Fibroblast of lung (primary cell): ENCODE measurements at places on chromosomes 5 and 9.

GRCh38 chr9:3385871-3386270 is 139.9 kb downstream of the RFX3 start:
- no peak for DNase-seq

- no peak for DNase-seq
Measured at GRCh38 chr9:129828051-129828450, 4.1 kb upstream of the TOR1A start.

GRCh38 chr9:72478966-72479365 is 42.4 kb upstream of the TMC1 start:
- peak; percentile 71 for DNase-seq

GRCh38 chr5:98069876-98070512 is 703.5 kb upstream of the RGMB start:
- peak; percentile 35 for DNase-seq

DNA sequence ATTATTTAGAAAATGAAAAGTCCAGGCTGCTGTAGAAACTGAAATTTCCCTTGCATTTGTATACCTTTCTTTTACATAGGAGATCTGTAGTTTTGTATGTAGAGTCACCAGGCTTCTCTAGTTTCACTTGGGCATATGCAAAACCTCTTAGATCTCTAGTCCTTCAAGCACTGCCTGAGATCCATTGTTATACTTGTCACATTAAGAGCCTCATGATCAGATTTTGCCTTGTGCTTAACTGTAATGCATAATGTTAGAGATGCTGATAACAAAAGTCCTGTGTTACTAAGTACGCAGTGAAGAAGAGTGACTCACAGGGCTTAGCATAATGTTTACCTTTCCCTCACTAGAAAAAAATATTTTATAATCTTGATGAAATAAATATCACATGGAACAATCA is 250.2 kb downstream of the CYLC2 start:
- DNase-seq = no peak

- DNase-seq = no peak
Measured at GRCh38 chr5:84385705-84386104, 1.0 kb upstream of the EDIL3 start.

DNA sequence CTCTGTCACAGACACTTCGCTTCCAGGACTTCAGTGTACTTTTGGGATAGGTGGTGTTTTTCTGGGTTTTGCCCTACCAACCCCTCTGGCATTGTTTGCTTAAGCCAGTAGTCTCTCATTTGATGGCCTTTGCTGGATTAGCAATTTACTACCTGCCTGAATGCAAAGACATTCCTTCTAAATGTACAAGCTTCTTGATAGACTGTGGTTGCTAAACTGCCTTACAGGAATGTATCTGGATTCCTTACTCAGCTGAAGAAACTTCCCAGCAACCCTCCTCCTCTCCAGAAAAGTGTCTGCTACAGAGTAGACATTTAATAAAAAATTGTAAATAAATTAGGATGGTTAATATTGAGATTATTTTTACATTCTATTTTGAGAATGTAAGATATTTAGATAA is 1916.7 kb downstream of the EFNA5 start:
- no peak for DNase-seq

GRCh38 chr5:122757285-122757684 is 17.6 kb upstream of the SNX2 start:
- DNase-seq = no peak
